Progenitor cell of endocrine pancreas (in vitro differentiated cells): ENCODE measurements at places on chromosomes 1 and 21. TPM values are rescaled to one million over a fixed set of nuclear protein-coding genes. Genes with fewer than 3 reads are reported as not detected.

DNA sequence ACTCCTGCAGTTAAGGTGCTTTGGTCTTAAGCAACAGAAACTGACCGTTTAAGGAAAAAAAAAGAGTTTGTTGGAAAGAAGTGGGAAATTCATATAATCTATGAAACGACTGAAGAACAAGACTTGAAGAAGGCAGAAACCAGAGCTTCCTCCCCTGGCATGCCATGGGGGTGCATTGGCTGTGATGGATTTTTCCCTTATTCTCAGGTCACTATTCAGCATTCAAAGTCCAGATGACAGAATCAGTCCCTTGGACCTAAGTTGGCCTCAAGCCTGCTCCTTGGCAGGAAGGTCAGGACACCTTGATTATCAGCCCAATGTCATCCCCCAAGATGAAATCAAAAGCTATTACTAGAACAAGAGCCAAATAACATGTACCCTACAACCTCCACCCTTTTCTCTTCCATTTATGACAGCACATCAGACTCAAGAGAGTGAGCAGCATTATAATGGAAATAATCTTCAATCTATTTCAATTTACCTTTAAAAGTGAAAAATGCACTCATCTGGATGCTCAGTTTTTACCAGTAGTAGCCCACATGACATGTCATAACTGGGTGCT lies 15.8 kb upstream of the TMEM9 start:
- DNase-seq: no peak

DNA sequence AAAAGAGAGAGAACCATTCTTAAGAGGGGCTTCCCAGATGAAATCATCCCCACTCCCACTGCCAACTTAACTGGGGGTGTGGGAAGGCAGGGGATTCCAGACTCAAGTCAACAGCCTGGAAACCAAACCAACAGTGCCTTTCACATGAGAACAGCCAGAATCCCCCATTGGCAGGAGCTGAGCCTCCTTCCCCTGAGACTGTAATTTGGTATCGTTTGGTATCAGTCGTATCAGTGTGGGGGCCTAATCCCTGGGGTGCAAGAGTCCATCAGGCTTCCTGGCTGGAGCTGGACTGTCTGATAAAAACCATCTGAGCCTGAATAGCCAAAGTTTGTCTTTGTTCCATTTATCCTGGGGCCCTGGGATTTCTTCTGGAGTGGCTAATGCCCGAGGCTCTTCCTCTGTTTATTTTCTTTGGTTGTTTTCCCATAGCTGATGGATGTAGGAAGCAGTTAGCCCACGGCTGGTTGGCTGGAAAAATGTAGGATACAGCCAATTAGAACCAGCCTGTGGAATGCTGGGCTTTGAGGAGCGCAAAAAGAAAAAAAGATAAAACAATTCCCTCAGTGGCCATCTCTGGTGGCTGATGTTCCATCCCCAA lies 84.6 kb downstream of the LAMC2 start:
- no peak for DNase-seq

GRCh38 chr1:16077406-16078245 lies 4.2 kb upstream of the FAM131C start:
- DNase-seq: no peak

GRCh38 chr1:155873860-155874259 lies 14.5 kb downstream of the SYT11 start:
- DNase-seq: no peak

DNA sequence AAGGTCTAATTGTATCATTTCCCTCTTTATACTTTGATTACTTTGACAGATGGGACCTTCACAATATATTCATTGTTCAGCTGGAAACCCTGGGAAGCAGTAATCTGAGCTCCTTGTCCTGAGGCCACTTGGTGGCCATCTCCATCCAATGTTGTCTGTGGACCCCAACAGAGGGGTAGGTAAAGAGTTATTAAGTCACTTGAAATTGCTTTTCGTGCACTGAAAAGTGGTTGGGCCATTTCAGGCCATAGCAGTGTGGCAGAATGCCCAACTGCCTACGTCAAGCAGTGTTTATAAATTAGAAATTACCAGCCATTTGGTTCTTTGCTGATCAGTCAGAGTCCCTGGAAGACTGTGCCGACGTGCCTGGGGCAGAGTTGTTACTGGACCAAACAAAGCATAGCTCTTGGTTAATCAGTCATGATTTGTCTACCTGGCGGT lies 308.3 kb upstream of the USP25 start:
- DNase-seq: no peak

Gene WNT9A
- 1.2 TPM in 2 replicates for total RNA-seq

Gene TENT5C
- 11.4 and 13.6 TPM in 2 replicates for total RNA-seq

DNA sequence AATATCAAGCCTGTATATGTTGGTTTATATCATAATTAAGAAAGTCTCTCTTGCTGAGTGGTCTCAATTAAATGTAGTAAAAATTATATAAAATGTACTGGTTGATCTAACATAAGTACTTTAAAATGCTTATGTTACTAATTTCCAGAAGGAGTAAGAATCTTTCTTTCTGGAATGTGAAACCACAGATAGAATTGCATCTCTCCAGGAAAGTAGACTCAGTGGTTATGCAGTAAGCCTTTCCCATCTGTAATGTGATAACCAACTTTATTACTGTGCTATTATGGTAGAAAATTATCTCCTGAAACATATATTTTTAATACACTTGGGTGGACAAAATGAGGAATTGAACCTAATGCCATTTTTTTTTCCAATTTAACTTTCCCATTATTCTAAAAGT lies 8.9 kb upstream of the RALGPS2 start:
- DNase-seq: no peak

GRCh38 chr1:114124644-114125043 lies 29.0 kb downstream of the SYT6 start:
- DNase-seq: no peak

- DNase-seq: no peak
These were observed 84.9 kb downstream of the CNIH3 start for GRCh38 chr1:224700918-224701531.

- no peak for DNase-seq
These were observed 64.0 kb downstream of the SAMSN1 start for GRCh38 chr21:14482165-14482564.

DNA sequence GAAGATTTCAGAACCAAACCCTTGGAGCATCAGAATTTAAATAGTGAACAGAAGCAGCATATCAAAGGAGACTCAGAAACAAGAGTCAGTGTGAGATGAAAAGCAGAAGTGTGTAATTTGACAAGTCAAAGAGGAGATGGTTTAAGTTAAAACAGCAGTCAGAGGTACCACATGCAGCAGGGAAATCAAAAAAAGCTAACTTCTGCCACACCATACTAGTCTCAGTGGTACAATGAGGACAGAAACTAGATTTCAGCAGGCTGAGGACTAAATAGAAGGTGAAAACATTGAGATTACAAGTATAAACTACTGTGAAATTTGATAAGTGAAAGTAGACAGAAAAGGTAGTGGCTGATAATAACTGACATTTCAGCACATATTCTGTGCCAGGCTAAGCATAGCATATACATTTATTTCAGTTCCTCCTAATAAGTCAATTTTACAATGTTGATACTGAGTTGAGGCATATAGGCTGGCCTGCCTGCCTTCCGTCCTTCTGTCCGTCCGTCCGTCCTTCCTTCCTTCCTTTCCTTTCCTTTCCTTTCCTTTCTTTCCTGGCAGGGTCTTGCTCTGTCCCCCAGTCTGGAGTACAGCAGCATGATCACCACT lies 12.6 kb downstream of the SUCO start:
- no peak for DNase-seq

GRCh38 chr1:222167896-222168295 lies 380.0 kb downstream of the HHIPL2 start:
- no peak for DNase-seq

DNA sequence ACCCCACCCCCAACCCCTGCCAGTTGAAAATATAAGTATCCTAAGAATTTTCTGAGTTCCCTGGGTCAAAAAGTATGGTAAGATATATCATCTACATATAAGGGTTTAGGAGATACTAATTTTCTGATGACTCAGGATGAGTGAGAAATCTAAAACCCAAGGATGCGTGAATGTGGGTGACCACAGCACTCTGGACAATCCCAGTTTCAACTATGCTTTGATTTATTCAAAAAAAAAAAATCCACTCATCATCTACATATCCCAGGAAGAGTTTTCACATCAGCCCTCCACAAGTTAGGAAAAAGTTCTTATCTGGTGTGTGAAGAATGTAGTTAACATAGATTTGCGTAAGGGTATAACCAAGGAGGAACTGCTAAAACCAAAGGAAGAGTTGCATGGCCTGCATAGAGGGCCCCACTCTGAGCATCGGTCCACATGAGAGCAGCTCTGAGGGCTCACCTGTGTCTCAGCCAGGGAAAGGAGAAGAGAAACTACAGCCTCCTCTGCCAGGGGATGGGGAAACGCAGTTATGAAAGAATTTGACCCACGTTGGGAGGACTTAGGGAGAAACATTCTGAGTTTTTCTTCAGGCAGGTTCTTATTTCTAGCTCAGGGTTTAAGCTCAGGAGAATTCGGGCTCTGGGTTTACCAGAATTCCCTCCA lies 18.8 kb downstream of the LAMB3 start:
- no peak for DNase-seq

- DNase-seq: no peak
These were observed 48.3 kb upstream of the LHX8 start for GRCh38 chr1:75085931-75086330.

Gene LCE3E
- not detected in 2 replicates for total RNA-seq

- DNase-seq: no peak
These were observed 303.7 kb upstream of the PLD5 start for GRCh38 chr1:242828199-242828598.

GRCh38 chr21:38277501-38278131 lies 20.8 kb downstream of the KCNJ15 start:
- no peak for DNase-seq

Gene MARK1
- total RNA-seq: 10.8 and 14.4 TPM in 2 replicates

- no peak for DNase-seq
These were observed 139.3 kb upstream of the ZNF644 start for GRCh38 chr1:91161166-91161565.

DNA sequence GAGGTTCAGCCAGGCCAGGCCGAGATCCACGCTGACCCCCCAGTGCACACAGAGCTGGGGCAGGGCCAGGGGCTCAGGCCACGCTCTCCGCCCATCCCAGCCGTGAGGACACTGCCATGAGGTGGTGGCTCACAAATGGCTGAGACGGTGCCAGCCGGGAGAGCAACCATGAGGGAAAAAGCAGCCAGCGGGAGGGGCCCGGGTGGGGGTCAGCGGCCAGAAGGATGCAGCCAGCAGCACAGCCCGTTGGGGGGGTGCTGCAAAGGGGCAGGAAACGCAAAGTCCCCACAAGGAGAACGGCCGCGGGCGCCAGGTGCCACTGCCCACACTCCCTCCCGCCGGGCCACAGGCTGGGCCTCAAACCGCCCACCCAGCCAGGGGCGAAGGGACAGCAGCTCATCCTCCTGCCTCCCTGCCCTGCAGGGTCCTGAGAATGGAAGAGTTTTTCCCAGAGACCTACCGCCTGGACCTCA lies 8.3 kb downstream of the TTLL10 start:
- DNase-seq: no peak

DNA sequence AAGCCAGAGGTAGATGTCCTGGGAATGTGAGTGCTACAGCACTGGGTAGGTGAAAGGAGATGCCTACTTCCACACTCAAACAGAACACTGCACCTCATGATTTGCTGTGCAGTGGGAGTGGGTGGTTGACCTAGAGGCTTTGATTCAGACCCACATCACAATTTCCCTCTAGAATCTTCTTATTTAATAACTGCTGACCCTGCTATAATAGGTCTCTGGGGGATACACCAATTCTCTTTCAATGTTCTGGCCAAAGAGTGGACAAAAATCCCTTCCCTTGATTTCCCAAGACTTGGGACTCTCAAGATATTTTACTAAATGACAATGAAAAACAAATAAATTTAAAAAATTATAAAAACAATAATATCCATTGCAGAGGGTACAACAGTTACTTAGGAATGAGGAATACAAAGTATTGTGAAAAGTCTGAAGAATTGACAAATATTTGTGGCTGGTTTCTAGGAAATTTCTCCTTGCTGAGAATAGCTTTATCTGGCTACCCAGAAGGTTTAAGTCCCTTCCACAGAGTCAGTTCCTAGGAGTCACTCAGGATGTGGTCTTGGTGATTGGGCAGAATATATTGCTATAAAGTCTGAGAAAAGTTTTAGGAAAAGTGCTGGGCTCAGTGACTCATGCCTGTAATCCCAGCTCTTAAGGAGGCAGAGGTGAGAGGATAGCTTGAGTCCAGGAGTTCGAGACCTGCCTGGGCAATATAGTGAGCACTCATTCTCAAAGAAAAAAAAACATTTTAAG lies 2.4 kb upstream of the FCGR2A start:
- no peak for DNase-seq

Gene SPRR3
- total RNA-seq: not detected in 2 replicates

Gene MRPL9
- 79.4 and 81.0 TPM in 2 replicates for total RNA-seq

- peak; percentile 27 for DNase-seq
These were observed 383.3 kb downstream of the RRAGC start for GRCh38 chr1:38476111-38476849.

Gene FCER1G
- total RNA-seq: 0.60 and 1.5 TPM in 2 replicates

GRCh38 chr1:208233978-208234377 lies 10.2 kb downstream of the PLXNA2 start:
- DNase-seq: no peak

DNA sequence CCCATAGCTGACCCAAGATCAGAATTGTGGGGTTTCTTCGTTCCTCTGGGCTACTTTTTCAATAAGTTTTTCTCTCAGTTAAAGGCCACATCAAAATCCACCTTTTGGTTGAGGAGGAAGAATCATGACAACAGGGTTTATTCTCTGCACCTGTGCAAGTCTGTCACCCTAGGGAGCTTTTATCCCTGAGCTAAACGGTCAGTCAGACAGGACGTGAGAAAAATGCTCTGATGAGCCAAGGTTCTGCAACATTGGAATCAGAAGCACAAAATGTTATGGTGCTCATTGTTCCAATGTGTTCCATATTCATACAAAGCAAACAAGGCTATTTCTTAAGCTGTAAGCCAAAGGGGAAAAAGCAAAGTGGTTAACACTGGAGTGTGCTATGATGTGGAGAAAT lies 7.4 kb upstream of the ERICH3 start:
- DNase-seq: no peak

- no peak for DNase-seq
These were observed 36.1 kb downstream of the L1TD1 start for GRCh38 chr1:62230718-62231117.

DNA sequence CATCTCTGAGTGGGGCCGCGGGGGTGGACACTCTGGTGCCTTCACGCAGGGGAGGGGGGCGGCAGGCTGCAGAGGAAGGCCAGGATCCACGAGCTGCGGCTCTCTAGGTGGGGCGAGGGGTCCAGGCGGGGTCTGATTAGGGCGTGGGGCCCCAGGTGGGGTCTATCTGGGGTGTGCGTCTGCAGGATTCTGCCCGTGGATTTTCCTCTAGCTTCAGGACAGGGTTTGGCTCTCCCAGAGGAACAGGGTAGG lies 6.3 kb downstream of the JMJD4 start:
- no peak for DNase-seq

Gene C8B
- 0.26 TPM in 1 of 2 replicates, not detected in the other for total RNA-seq

DNA sequence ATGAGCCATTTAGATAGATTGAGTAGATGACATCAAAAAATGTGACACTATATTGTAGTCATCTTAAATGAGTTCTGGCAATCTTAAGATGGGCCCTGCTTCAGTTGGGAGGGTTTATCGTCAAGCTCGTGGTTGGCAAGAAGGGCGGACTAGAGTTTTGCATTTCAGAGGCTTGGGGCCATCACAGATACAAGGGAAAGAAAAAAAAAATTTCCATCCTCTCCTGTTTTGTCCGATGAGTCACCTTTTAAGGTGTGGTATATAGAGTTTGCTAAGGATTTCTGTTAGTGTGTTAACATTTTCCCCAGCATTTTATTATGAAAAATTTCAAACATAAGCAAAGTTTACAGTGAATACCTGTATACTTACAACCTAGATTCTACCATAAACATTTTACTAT lies 31.8 kb upstream of the KCNQ4 start:
- no peak for DNase-seq

Gene SV2A
- 16.9 and 21.8 TPM in 2 replicates for total RNA-seq

- no peak for DNase-seq
These were observed 930 bp downstream of the DHCR24 start for GRCh38 chr1:54885807-54886723.

Gene DNM3
- 0.48 and 1.1 TPM in 2 replicates for total RNA-seq
